Dorsolateral prefrontal cortex (tissue), 122 donors: ENCODE measurements at places on chromosomes 12 and 14.

- DNase-seq = no peak
Observed at GRCh38 chr14:61479746-61480502, 158.5 kb downstream of the PRKCH start.

GRCh38 chr14:21734457-21735074 lies 60.9 kb upstream of the OR4E1 start:
- DNase-seq = no peak

GRCh38 chr12:94659346-94659930 lies 9.1 kb upstream of the TMCC3 start:
- no peak for DNase-seq

- no peak for DNase-seq
Observed at GRCh38 chr12:27578689-27579372, 54.8 kb downstream of the PPFIBP1 start.

GRCh38 chr12:89016970-89017778 lies 335.1 kb downstream of the DUSP6 start:
- no peak for DNase-seq

DNA sequence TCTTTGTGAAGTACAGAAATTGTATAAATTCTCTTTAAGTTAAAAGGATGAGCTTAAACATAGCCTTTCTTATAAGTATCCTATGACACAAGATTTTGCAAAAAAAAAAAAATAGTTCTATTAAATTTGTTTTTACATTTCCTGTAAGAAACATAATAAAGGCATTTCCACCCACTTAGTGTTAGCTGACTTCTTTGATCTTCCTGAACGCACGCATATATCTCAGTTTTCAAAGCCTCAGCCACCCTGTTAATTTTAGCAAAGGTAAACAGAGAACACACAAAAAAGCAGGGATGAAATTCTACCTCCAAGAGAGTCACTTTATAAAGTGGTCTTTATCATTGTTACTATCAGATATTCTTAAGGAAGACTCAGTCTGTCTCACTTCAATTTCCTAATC lies 277.9 kb downstream of the MED13L start:
- no peak for DNase-seq

DNA sequence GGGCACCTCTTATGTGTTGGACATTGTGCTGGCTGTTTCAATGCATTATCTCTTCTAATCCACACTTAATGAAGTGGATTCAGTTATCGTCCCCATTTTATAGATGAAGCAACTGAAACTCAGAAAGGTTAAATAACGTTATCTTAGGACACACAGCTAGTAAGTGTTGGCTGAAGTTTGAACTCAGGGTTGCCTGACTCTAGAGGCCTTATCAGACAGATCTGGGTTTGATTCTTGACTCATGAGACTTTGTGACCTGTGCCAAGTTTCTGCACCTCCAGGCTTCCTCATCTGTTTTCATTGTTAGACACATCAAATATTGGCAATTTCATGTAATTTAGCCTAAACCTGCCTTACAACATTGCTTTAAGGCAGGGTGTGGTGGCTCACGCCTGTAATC lies 18.2 kb upstream of the IRF2BPL start:
- DNase-seq = no peak

- DNase-seq = no peak
Observed at GRCh38 chr14:78612666-78613065, 442.5 kb downstream of the NRXN3 start.
